ENCODE measurements at places on chromosomes 5 and 9. TPM values are rescaled to one million over a fixed set of nuclear protein-coding genes. Genes with fewer than 3 reads are reported as not detected.

- DNase-seq = no peak
Measured at GRCh38 chr9:34332076-34332964, 3.0 kb downstream of the NUDT2 start.

Gene SRP19
- polyA plus RNA-seq = 55.3 TPM

DNA sequence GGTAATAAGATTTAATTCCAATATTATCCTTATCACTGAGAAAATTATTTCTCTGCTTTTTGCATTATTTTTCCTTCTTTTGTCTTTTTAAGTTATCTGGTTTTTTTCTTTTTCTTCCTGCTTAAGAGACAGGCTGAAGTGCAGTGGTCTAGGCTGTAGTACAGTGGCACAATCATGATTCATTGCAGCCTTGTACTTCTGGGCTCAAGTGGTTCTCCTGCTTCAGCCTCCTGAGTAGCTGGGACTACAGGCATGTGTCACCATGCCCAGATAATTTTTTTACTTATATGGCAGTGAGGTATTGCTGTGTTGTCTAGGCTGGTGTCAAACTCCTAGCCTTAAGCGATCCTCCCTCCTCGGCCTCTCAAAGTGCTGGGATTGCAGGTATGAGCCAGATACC is 93.9 kb downstream of the SLC44A1 start:
- no peak for DNase-seq

Gene TYRP1
- polyA plus RNA-seq = 0.50 TPM

Gene CDX1
- polyA plus RNA-seq = not detected

- no peak for DNase-seq
Measured at GRCh38 chr5:136070486-136071285, 41.9 kb downstream of the TGFBI start.

- no peak for DNase-seq
Measured at GRCh38 chr5:16863469-16863946, 72.6 kb downstream of the MYO10 start.

GRCh38 chr5:76041863-76042262 is 41.3 kb upstream of the SV2C start:
- DNase-seq = no peak

Gene TUSC1
- 5.6 TPM for polyA plus RNA-seq

Gene OSMR
- polyA plus RNA-seq = 33.3 TPM

DNA sequence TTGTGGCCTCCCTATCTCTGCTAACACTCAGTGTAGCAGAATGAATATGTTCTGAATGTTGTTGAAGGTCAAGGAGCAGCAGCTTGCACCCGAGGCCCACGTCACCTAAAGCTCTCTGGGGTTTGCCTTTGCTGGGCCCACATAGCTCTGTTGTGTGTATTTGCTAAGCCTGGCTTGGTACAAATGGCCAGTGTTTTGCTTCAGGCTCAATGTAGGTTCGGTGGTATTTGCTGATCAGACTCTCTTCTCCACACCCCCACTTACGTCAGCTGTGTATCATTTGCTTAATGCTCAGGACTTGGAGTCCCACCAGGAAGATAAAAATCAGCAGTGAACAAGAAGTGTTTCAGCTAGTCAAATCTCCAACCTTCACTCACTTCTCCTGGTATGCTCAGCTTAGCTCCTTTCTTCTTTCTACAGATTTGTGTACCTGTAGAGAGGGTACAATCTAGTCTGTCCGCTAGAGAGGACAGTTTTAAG is 4.8 kb upstream of the RFESD start:
- no peak for DNase-seq

- DNase-seq = no peak
Measured at GRCh38 chr9:98215271-98215670, 22.8 kb upstream of the CORO2A start.

Gene IRF1
- polyA plus RNA-seq = 6.2 TPM

- DNase-seq = no peak
Measured at GRCh38 chr5:132422720-132423437, 53.4 kb downstream of the SLC22A5 start.

Gene GRXCR2
- 0.03 TPM for polyA plus RNA-seq

Gene MARVELD2
- 17.6 TPM for polyA plus RNA-seq

Gene NRG2
- 0.21 TPM for polyA plus RNA-seq

DNA sequence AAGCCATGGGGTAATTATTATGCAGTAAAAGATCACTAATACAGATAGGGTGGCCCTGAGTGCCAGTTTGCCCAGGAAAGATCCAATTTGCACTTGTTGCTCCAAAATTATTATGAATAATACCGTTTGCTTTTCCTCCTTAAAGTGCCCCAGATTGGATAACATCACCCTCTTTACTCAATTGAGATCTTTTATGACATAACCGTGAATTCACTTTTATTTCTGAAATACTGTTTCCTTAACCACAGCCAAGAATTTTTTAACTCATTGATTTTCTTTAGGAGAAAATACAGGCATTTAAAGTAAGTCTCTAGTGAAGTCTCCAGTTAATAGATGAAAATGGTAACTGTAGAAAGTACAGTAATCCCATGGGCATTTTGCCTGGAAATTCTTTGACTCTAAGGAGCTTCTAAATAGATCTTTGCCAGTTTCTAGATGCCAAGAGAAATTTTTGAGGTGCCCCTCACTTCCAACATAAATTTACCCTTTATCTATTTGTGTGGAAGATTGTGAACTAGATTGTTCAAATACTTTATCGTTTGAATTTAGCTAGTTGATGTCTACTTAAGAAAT is 99.2 kb downstream of the UHRF2 start:
- no peak for DNase-seq

DNA sequence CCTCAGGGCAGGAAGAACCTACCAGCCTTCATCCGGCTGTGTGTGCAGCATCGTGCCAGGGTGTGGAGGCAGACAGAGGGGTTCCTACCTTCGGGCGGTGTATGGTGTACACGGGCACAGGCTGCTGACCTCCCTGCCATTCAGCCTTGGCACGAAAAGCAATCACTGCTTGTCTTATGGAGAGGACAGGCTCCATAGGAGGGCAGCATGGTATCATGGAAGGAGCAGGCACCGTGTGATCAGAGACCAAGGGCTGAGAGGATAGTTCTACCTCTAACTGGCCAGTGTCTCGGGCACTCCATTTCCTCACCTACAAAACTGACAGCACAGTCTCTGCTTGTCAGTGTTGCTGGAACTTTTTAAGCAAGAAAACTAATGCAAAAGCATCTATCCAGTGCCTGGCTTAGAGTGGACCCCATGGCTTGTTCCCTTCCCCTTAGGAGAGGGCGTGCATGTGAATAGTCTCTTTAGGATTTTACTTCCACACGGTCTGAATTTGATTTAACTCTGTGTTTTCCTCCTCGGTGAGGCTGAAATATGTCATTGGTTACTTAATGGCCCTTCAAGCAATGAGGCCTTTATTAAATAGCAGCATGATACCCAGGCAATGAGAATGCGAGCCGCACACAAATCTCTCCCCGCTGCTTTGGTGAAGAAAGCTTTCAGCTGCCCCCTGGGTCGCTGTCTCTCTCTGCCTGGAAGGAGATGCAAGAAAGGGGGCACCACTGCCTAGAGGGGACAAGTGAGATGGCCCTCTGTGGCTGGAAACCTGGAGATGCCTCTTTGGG is 22.2 kb downstream of the TTLL11 start:
- no peak for DNase-seq

DNA sequence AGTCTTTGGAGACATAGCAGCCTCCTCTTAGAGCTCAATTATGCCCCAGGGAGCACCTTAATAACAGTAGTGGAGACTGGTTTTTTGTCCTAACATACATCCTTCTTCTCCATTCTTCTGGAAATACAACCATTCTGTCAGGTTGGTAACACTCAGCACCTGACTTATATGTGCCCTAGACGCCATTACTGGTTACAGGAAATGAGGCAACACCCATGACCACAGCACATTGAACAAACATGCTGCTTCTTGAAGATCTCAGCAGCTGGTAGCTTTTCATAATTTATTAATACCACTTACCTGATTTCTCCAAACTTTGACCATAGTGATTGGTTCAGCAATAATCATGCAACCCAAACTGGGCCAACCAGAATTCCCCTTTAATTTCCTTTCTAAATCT is 25.1 kb upstream of the TRPM3 start:
- no peak for DNase-seq

DNA sequence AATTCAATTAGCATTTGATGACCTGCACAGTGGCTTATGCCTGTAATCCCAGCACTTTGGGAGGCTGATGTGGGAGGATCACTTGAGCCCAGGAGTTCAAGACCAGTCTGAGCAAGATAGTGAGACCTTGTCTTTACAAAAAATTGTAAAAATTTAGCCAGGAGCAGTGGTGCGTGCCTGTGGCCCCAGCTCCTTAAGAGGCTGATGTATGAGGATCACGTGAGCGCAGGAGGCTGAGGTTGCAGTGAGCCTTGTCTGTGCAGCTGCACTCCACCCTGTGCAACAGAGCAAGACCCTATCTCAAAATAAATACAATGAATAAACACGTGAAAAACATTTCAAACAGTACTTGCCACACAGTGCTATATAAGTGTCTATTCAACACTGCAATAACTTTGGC is 4.2 kb downstream of the ABCA1 start:
- no peak for DNase-seq

- DNase-seq = no peak
Measured at GRCh38 chr5:122054266-122054665, 23.8 kb downstream of the LOX start.
